ENCODE measurements at places on chromosomes 1 and 21.

- DNase-seq, result no peak
Observed at GRCh38 chr1:13554798-13555197, 28.8 kb upstream of the PDPN start.

GRCh38 chr1:108719656-108720435 is 7.1 kb downstream of the FNDC7 start:
- no peak for DNase-seq

DNA sequence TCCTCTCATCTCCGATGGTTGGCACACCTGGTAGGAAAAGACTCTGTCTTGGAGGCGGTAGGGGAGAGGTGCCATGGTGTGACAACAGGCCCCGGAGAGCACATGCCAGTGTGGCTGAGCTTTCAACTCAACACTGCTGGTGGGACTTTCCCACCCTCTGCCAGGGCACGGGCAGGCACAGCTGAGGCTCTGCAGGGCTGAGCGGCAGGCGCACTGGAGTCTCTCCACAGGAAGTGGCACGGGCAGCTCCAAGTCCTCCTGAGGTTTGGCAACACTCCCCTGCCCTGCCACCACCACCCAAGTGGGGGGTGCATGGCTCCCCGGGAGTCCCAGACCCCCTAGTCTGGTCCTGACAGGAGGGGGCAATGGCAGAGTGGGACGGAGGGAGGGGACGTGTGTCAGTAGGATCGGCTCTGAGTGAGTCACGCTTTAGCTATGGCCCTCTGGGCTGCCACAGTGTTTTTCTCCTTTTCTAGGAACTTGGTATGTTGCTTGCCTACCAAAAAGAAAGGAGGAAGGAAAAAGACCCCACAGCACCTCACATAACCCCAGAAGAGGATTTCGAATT is 27.3 kb upstream of the EVA1B start:
- peak; percentile 74 for DNase-seq

DNA sequence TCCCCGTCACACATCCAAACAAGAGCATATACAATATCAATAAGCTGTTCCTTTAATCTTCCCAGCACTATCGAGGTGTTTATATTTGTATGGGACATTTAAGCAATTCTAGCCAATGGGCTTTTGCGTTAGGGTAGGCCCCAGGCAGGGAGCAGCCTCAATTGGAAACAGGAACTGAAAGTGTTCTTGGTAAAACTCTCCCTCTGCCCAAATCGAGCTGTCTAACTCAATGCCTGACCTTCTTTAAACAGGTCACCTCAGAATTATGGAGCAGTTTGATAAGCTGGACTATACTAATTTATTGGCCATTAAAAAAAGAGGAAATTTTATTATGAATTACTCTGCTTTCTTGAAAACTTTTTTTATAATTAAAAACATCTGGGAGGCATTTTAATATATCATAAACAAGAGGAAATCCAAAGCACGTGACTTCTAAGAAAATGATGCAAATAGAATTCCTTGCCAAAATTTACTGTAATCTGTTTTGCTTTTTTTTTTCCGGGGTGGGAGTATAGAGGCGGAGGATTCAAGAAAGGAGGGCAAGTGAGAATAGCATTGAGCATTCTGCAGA is 498.1 kb downstream of the LMO4 start:
- DNase-seq, result no peak

- no peak for DNase-seq
Observed at GRCh38 chr1:200354243-200354642, 55.6 kb downstream of the ZNF281 start.

DNA sequence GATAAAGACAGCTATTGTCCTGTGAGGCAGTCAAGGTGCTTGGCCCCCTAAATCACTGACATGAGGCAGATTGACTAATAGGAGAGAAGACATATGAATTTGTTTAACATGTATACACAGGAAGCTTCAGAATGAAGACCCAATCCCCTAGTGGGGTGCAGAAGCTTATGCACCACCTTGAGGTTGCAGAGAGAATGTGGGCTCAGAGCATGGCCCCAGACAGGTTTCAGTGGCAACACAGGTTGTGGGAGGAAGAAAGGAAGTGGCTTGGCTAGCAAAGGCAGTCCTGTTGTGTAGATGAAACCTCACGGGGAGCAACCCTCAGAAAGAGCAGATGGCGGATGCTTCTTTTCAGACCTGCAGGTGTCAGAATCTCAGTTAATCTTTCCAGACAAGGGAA is 37.0 kb upstream of the PARP1 start:
- no peak for DNase-seq
